Activated CD4-positive, alpha-beta T cell treated with anti-CD3 and anti-CD28 coated beads, Interleukin-2, amount 50 U/mL, for 4 hours (primary cell): ENCODE measurements at places on chromosomes 7 and 10.

DNA sequence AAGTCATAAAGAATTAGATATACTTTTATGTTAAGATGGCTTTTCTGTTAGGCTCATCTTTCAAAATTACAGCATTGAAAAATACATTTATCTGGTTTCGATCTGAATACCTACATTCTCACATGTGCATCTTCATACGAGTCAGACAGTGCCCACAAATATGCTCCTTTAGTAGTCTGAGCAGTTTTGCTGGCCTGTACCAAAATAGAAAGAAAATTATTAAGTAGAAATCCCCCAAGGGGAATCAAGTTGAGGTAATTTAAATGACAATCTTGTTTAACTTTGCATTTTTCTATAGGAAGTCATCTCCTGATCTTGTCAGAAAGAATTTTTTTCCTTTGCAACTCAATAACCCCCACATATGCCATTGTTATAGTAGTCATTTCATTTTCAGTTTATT is 287.4 kb upstream of the SEMA3D start:
- DNase-seq, result no peak

DNA sequence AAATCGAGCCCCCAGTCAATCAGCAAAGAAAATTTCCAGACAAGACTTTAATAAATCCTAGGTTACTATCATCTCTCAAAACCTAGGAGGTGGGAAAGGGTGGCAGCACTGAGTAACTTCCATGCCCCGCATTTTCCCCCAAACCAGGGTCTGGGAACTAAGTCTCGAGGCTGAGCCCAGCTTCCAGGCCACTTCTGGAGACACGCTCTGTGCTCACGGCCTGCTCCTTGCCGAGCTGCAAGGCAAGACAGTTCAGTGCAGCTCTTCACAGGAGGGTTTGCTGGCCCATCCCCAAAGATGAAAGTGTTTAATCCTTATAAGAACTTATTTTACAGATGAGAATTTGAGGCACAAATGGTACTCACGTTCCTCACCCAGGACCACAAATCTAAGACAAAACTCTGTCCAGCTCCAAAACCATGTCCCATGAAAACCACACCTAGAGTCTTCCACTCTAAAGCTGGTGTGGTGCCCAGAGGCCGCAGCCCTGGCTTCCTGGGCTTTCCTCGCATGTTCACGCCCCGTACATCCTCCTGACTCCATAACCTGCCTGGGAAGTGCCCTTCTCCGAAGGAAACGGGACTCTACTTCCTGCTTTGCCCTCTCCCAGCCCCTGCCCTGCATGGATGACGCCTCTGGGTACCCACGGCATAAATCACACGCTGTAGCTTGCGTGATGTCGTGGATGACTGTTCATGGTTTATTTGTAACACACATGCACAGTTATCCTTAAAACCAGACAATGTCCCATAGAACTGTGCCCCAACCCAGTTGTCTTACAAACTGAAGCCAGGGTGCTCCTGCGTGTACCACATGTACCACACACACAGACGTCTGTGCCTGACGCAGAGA is 201.2 kb downstream of the DIP2C start:
- no peak for DNase-seq

DNA sequence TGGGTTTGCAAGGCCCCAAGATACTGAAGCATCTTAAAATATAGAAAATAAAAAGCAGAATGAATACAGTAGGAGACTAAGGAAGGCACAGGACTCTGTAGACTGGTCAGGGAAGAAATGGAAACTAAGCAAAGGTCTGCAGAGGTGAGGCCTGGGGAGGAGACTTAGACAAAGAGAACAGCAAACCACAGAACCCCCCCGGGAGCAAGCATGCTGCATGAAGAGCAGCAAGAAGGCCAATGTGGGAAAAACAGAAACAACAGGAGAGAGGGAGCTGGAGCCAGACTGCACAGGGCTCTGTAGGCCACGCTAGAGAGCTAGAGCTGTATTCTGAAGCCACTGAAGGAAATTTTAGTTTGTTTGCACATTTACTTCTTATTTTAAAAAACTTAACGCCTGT is 45.7 kb upstream of the ARID5B start:
- DNase-seq, result no peak

GRCh38 chr10:21523557-21524008 is 1.9 kb downstream of the SKIDA1 start:
- DNase-seq, result no peak

- DNase-seq, result no peak
Measured at GRCh38 chr10:96250349-96250748, 21.0 kb downstream of the BLNK start.

DNA sequence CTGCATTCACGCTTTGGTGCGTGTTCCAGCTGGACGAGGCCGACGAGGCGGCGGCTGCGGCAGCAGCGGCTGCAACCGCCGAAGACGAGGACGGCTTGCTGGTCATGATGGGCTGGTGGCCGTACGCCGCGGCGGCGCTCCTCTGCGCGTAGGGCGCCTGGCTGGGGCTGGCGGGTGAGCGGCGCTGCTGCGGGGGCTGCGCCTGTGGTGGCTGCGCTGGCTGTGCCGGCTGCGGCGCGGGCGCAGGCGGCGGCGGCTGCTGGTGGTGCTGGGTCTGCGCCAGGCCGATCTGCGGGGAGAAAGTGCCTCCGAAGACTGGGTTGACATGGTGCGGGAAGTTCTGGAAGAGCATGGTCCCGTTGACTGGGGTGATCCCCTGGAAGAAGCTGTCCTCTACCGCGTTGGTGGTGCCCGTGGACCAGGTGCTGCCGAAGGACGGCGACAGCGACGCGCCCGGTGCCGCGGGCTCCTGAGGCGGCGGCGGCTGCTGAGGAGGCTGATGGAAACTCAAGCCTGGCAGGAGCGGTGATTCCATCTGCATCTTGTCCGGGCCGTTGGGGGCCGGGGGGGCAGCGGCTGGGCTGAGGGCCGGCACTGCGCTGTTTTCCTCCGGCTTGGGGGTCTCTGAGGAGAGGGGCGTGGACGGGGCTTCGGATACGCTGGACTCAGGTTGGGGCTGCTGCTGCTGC is 51.1 kb downstream of the CPEB3 start:
- peak; percentile 30 for DNase-seq

- no peak for DNase-seq
Measured at GRCh38 chr10:34148305-34148657, 666.8 kb downstream of the PARD3 start.
